Smooth muscle cell of the pulmonary artery (primary cell): ENCODE measurements at places on chromosomes 13 and 19. TPM values are rescaled to one million over a fixed set of nuclear protein-coding genes. Genes with fewer than 3 reads are reported as not detected.

ARRDC2 gene
- total RNA-seq = 11.0 and 15.1 TPM in 2 replicates

PROZ gene
- total RNA-seq = not detected in 2 replicates

ZNF850 gene
- total RNA-seq = 2.0 and 3.0 TPM in 2 replicates

TMEM91 gene
- 3.6 and 6.5 TPM in 2 replicates for total RNA-seq

SERP2 gene
- 4.5 and 8.0 TPM in 2 replicates for total RNA-seq

ATP4B gene
- not detected in 2 replicates for total RNA-seq

ZNF534 gene
- 0.07 and 0.23 TPM in 2 replicates for total RNA-seq

ECSIT gene
- total RNA-seq = 26.6 and 26.8 TPM in 2 replicates

TIMM13 gene
- 22.5 and 31.0 TPM in 2 replicates for total RNA-seq

BRCA2 gene
- total RNA-seq = 1.6 and 3.1 TPM in 2 replicates

MATK gene
- 0.13 TPM in 1 of 2 replicates, not detected in the other for total RNA-seq

HRC gene
- 0.53 and 0.65 TPM in 2 replicates for total RNA-seq

FKRP gene
- 26.6 and 32.4 TPM in 2 replicates for total RNA-seq

ZNF8 gene
- total RNA-seq = 6.3 and 7.6 TPM in 2 replicates

SAMD4B gene
- total RNA-seq = 91.9 and 106 TPM in 2 replicates

VSTM2B gene
- not detected in 2 replicates for total RNA-seq
